ENCODE measurements at places on chromosomes 4 and X. TPM values are rescaled to one million over a fixed set of nuclear protein-coding genes. Genes with fewer than 3 reads are reported as not detected.

PCDH7 gene
- 5.4 TPM for total RNA-seq

FDCSP gene
- total RNA-seq: not detected

ARHGEF9 gene
- total RNA-seq: 49.6 TPM

- no peaks in the 10 kb centered on the region for H3K27me3 ChIP-seq
- no peaks in the 10 kb centered on the region for H3K4me1 ChIP-seq
- no peak overlapping the region for H3K4me3 ChIP-seq
Observed at GRCh38 chrX:33188286-33188685, 23.1 kb downstream of the DMD start.

- no peaks in the 10 kb centered on the region for H3K27me3 ChIP-seq
- H3K4me1 ChIP-seq: peaks cover 2% of the 10 kb centered on the region
- DNase-seq: no peak
- no peaks in the 10 kb centered on the region for H3K36me3 ChIP-seq
- H3K4me3 ChIP-seq: no peak overlapping the region
Observed at GRCh38 chr4:77050962-77051361, 24.8 kb downstream of the CCNI start.
